ENCODE measurements at places on chromosomes 1 and 21.

DNA sequence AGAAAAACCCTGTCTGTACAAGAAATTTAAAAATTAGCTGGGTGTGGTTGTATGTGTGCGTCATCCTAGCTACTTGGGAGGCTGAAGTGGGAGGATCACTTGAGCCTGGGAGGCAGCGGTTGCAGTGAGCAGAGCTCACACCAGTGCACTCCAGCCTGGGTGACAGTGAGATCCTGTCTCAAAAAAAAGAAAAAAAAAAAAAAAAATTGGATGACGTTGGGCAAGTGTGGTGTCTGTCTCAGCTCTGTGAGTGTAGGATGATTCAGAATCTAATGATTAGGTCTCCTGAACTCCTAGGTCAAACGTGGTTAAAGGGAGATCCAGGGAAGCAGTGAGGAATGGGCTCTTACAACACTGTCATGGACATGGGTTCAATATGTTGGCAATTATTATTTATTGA lies 435.9 kb downstream of the KIF26B start:
- no peak for DNase-seq

DNA sequence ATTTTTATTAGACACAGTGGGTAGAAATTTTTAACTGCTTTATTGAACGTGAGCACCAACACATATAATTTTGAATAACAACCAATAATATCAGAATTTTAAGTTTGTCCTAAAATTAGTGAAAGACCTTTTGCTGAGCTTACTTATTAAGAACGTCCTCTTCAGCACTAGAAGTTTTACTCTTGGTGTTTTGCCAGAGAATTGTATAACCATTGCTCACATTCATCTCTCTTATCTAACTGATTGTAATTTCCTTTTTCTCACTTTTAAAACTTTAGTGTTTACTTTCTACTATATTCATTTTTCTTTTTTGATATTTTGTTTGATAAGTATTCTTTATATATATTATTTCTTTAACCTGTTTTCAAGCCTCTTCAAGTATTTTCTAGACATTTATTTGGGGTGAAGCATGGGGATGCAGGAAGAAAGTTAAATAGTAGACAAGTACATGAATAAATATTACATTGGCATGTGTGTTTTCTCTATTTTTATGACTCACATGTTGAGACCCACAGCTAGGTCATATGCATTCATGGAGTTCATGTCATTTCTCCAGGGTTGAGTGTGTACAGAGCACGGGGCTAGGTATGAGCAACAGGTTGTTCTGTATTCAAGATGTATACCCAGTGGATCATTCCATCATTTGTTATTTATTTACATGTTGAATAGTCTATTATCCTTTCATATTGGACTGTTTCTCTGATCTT lies 90.6 kb downstream of the ATP6V1G3 start:
- DNase-seq, result no peak

DNA sequence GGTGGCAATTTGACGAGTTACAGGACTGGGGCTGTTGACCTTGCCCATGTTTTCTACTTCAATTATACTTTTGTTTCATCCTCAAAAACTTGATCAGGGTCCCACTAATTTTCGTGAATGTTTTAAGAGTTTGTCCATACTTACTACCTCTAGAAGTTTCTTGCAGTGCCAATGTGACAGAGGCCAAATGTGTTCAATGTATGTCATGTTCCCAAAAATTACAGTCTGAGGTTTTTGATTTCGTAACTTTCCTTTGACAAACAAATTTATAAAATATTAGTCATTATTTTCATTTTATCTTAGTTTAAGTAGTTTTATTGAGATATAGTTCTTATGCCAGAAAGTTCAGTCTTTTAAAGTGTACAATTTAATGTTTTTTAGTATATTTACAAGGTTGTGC lies 15.3 kb downstream of the VPS13D start:
- DNase-seq, result no peak

GRCh38 chr1:3419415-3420204 lies 34.9 kb upstream of the ARHGEF16 start:
- no peak for DNase-seq

DNA sequence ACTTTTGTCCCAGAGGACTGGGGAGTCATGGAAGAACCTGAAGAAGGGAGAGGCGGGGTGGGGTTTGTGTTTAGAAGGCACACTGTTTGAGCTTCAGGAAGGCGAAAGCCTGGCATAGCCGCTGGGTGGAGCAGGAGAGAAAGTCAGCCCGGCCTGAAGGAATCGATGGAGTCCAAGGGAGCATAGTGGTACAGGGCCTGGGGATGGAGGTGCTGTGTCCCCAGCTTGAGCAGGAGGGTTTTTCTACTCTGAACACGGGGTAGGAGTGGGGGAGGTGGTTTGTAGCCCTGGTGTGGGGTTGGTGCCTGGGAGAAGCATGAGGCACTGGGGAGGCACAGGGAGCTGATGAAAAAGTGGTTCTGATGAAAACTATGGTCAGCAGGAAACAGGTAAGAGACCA lies 4.7 kb upstream of the CCDC24 start:
- DNase-seq, result no peak

DNA sequence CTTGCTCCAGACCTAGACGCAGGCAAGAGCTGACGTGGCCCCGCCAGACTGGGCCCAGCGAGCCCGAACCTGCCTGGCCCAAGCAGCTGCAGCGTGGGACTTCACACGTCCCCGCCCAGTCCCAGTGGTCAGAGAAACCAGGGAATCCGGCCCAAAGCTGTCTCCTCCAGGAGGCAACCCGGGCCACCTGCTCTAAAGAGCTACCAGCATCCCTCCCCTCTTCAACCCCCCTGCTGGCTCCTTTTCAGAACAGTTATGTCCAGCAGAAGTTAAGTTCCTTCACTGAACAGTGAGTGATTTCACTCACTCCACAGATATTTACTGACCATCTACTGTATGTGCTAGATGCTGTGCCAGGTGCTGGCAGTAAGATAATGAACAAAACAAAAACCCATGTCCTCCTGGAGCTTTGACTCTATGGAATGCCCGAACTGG lies 2.1 kb upstream of the EFNA1 start:
- no peak for DNase-seq

DNA sequence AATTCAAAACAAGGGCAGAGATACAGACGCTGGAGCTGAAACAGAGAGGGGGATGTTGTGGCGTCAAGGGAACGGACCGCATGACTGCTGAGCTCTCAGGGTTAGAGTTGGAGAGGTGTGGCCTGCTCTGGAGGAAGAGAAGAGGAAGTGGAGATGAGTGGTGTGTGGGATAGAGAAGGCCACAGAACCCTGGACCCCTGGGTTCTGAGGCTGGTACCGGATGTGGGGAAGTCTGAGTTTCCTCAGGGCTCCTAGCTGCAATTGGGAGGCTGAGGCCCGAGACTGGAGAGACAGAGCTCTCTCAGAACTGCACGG lies 1.8 kb downstream of the BCAN start:
- DNase-seq, result peak; percentile 64
